ENCODE measurements at places on chromosomes 12 and 14.

DNA sequence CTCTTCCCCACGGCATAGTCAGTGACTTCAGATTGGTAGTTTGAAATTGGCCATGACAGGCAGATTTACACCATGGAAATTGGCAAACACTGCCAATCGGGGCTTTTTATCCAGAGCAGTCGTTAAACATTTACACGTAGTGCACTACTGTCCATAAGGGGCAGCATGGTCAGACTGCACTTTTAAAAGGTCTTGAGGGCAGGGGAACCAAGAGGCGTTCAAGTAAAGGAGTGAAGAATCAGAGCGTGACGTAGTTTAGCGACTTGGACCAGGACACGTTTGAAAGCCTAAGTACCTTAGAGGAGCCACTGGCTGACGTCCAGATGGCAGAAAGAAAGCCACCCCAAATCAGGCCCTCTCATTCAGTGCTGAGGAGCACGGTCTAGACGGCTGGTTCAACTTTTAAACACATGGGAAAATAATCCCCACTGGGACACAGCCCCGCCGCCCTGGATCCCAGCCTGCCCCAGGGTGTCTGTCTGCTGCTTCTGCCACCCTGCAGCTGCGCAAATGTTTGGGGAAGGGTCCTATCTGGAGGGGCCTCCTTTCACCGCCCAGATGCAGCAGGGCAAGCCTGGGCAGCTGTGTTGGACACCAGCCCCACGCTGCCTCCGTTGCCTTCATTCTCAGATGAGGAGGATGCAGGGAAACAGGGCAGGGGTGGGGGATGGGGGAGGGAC lies 52.5 kb upstream of the PPP2R5C start:
- DNase-seq = no peak

GRCh38 chr14:39681782-39682399 lies 249.7 kb upstream of the FBXO33 start:
- no peak for DNase-seq

DNA sequence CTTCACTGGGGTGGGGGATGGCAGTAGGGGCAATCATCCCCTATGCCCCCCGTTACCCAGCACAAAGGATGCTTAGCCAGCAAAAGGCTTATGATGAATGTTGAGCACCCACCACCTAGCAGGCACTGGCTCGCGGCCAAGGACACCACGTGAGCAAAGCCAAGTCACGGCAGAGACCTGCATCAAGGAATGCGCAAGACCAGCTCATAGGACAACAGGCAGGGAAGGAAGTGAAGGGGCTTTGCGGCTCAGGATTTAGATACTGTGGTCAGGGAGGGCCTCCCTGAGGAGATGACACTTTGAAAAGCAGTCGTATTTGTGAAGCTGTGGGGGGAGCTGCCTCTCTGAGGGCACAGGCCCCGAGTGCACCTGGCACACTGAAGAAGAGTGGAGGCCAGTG lies 32.8 kb downstream of the SH2B3 start:
- DNase-seq = no peak

DNA sequence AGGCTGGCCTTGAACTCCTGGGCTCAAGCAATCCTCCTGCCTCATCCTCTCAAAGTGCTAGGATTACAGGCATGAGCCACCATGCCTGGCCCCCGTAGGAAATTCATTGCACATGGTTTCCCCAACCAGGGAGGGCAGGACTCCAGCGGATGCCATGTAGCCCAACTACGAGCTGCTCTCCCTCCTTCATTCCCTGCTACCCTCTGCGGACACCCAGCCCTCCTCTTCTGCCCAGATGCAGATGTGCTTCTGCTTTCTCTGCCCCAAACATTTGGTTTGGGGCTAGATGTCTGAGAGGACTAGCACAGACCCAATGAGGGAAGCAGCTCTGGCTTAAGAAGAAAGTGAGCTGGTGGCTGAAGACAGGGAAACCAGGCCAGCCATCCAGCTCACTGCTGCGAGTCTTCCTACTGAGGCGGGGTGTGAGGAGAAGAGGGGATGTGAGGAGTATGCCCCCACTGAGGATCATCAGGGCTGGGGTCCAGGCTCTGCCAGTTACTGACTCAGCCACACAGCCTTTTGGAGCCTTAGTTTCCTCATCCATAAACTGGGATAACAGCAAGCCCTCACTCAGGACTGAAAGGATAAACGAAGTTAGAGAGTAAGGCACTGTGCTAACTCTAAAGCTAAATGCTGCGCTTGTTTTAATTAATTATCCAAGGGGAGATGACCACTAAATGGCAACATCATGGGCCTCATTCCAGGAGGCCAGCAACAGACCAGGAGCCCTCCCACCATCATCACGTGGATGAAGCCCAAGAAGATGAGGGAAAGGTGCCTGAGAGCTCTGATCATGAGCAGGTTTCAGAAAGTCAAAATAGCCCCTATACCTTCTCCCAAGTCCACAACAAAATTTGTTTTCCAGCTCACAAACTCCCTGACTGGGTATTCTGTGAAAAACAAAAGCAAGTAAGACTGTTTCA lies 10.9 kb downstream of the CTDSP2 start:
- no peak for DNase-seq

GRCh38 chr12:102955926-102956737 lies 1.3 kb upstream of the ASCL1 start:
- no peak for DNase-seq

- peak; percentile 60 for DNase-seq
Measured at GRCh38 chr12:119989731-119990381, 820 bp downstream of the BICDL1 start.

- DNase-seq = no peak
Measured at GRCh38 chr12:10393291-10393690, 3.5 kb upstream of the KLRK1 start.
